Naive thymus-derived CD8-positive, alpha-beta T cell (primary cell): ENCODE measurements at places on chromosomes 1 and 21.
A peak's percentile ranks its signal among the peaks of the same experiment; 100 is the strongest.

GRCh38 chr1:94056996-94057395, 64.0 kb downstream of the ABCA4 start:
- DNase-seq, result no peak

DNA sequence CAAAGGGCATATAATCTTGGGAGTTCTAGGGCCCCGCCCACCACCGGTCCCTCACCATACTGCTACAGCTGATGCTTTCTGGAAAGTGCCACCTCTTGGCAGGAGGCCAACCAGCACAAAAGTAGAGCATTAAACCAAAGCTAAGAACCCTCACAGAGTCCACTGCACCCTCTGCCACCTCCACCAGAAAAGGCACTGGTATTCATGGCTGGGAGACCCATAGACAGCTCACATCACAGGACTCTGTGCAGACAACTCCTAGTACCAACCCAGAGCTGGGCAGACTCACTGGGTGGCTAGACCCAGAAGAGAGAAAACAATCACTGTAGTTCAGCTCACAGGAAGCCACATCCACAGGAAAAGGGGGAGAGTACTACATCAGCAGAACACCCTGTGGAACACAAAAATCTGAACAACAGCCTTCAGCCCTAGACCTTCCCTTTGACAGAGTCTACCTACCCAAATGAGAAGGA, 10.8 kb downstream of the THEM4 start:
- DNase-seq, result peak; percentile 69

- DNase-seq, result no peak
These were observed 8.4 kb downstream of the TNFRSF1B start for GRCh38 chr1:12174924-12175810.

DNA sequence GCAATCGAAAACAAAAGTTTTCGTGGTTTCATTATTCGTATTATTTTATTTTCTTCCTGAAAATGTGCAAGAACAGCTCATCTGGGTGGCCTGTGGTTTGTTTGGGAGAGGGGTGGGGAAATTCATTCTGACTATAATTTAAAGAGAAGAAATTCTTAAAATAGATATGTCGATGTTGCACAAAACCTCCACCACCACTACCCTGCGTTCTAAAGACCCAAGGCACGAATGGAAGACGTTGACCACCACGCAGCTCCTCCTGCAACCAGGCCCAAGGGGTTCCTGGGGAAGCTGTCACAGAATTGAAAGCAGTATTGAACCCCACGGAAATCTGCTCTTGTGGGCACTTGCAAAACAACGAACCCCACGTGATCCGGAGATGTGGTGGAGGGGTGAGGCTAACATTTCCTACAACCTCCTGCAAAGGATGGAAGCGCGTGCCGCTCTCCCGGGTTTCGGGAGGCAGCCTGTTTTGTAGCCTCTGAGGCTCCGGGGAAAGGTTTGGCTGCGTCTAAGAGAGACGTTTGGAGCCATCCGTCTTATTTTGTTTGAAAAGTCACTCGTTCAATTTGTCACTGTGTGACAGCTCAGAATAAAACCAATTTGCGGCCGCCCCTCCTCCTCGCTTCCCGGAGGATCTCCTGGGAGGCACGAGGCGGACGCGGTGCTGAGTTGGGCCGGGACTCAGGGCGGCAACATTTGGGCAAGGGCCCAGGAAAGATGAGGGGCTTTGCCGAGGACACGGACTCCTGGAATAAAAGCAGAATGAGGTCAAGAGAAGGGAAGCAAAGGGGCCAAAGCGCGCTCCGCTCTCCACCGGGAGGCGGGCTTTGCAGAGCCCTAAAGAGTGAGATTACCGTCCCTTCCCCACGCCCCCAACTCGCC, 810 bp upstream of the HLX start:
- peak; percentile 10 for DNase-seq

- no peak for DNase-seq
These were observed 17.9 kb downstream of the LRRC7 start for GRCh38 chr1:69585666-69586065.
